ENCODE measurements at places on chromosomes 16 and 17.

DNA sequence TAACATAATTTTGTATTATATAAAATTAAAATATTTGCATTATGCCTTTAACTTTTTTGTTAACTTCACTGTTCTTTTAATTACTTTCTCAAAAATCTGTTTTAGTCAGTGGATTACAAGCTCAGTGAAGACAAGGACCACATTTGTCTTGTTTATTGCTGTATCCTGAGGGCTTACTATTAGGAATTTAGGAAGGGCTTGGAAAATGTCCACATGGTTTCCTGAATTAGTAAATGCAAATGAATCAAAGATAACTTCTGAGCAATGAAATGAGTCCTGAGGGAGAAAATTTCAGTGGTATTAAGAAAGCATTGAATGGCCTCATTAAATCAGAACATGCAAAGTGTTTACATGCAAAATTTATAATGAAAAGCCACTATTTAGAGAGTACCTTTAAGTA, 1293.2 kb upstream of the GOT2 start:
- no peak for DNase-seq

- DNase-seq, result no peak
These were observed 196.4 kb upstream of the IRX3 start for GRCh38 chr16:54482892-54483574.

- no peak for DNase-seq
These were observed 165.0 kb downstream of the RBFOX1 start for GRCh38 chr16:7497691-7498090.

DNA sequence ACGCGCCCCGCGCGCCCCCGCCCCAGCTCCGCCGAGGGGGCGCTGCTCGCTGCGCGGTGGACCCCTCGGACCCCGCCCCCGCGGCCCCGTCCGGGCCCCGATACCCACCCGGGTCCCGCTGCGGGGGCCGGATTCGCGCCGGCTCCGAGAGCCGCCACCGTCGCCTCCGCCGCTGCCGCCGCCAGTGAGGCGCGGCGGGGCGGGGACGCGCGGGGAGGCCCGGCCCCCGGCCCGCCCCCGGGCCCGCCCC, at the start of gene TBC1D16:
TSS of gene TBC1D16 (minus strand) at position 186 of the 250 bp plus-strand sequence. CDS start 22,325 bp downstream, outside the sequence.
- peak; percentile 34 for DNase-seq

GRCh38 chr17:6303664-6304063, 131.3 kb downstream of the AIPL1 start:
- DNase-seq, result no peak

- DNase-seq, result no peak
These were observed 59.6 kb upstream of the CIBAR2 start for GRCh38 chr16:85171759-85172454.

- DNase-seq, result no peak
These were observed 7.4 kb upstream of the EPX start for GRCh38 chr17:58184986-58185761.

DNA sequence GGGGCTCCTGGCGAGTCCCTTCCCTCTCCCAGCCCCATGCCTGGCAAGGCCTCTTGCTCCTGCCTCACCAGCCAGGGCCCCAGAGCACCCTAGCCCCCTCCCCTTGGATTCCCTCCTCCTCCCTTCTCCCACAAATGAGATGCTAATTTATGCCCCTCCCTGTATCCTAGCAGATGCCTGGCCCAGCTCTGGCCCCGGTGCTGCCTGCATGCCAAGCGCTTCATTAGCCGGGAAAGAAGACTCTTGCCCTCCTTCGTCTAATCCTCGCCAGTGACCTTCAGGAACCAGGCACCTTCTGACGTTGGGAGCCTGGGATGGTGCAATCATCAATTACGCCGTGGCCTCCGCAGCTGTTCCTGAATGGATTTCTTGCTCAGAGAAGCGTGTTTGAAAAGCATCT, 127.8 kb downstream of the SDK2 start:
- DNase-seq, result no peak

Measured in stimulated activated CD4-positive, alpha-beta T cell treated with anti-CD3 and anti-CD28 coated beads, TNF-alpha, amount 100 ng/mL, for 4 hours (primary cell).